ENCODE measurements at places on chromosomes 7 and 10.

GRCh38 chr10:78070726-78071125, 37.1 kb downstream of the RPS24 start:
- no peak for DNase-seq

DNA sequence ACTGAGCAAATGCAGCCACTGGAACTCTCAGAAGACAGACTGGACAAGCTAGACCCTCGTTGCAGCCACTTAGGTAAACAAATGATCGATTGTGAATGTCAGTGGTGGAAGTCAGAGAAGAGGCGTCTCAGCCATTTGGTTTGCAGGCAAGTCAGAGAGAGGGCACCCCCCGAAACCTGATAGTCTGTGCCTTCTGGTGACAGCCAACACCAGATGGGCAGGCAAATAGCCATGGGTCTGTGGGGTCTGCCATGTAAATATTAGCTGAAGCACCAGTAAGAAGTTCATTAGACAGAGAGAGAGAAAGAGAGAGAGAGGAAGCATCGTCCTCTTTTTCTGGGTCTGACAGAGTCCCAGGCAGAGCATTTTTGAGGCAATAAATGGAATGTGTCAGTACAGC, 5.4 kb downstream of the PPP1R17 start:
- DNase-seq: peak; percentile 79

DNA sequence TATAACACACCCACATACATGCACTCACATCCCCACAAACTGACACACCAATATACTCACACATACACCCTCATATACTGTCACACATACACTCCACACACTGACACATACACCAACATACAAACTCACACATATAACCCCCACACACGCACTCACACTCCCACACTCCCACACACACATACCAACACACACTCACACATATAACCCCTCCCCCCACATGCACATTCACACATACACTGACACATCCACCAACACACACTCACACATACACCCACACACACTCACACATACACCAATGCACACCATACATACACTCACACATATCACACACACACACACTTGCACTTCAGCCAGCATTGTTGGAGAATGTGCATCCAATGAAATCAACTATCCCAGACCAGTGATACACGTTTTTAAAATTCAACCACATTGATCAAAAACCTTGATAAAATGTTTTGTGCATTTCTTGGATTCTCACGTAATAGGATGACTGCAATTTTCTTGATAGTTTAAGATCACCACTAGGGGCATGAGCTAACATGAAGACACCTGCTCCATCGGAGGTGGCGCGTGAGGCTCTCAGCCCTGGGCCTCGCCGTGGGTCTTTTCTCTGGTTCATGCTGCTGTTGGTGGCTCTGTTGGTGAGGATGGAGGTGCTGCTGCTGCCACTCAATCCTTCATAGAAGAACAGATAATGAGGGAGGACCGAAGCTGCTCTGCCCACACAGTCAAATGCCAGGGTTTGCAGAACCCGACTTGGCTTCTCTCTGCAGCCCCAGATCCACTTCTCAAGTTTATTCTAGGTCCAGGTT, 32.1 kb upstream of the CHST15 start:
- DNase-seq: no peak

GRCh38 chr10:58488921-58489320, 23.8 kb upstream of the BICC1 start:
- peak; percentile 47 for DNase-seq

DNA sequence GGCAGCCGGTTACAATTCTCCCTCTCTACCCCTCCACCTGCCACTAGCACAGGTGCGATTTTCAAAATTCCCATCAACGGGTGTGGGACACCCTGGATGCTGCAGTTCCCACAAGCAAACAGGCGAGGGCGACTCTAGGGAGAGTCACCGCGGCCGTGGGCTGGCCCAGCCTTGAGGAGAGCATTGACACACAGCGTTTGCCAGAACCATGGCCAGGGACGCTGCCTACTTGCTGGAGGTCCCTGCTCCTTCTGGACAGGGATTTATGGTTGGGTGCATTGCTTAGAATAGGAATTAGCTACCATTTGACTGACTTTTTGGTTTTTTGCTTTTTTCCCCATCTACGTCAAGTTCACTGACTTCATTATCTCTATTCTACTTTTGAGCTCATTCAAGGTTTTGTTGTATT, 19.0 kb upstream of the CLDN4 start:
- peak; percentile 12 for DNase-seq

GRCh38 chr10:1074748-1075308, 18.6 kb downstream of the WDR37 start:
- no peak for DNase-seq

DNA sequence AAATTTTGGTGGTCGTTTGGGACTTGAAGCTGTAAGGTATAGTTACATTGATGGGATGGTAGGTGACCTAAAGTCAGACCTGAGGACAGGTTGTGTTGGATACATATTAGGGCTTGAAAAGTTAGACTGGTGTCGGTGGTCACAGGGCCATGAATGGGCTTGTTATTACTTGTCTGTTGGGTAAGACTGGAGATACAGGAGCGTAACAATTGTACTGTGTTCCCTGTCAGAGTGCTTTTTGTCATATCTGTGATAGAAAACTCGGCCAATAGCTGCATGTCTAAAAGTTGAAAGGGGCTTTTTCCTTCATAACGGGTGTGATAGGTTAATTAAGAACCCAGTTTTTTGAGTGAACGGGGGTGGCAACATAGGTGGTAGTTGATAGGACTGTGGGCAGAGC, 13.5 kb upstream of the CHST3 start:
- no peak for DNase-seq

DNA sequence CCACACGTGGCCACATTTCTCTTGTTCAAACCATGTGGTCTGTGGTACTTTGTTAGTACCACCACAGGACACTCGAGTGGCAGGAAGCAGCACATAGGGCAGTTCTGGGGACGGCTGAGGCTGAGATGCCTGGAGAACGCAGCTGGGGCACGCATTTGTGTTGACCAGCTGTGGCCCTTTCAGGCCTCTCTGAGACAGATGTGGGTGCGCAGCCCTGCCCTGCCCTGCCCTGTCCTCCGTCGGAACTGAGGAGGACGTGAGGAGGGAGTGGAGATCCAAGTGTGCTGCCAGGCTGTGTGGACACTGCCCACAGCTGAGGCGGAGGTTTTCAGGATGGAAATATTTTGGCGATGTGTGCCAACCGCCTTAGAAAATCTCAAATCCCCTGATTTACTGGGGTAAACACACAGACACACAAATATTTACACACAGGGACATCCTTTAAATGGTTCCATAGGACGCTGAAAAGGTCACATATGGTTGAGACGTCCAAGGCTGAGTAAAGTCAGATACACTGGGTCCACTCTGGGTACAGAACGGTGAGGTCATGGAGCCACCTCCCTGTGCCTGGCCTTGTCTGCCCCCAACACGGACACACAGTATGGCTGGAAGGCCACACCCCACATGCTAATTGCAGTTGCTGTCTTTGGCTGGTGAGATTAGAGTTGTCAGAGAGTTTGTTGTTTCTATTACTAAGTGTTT, 14.8 kb downstream of the BHLHA15 start:
- no peak for DNase-seq

- no peak for DNase-seq
These were observed 98.6 kb upstream of the RPA3 start for GRCh38 chr7:7816816-7817536.

DNA sequence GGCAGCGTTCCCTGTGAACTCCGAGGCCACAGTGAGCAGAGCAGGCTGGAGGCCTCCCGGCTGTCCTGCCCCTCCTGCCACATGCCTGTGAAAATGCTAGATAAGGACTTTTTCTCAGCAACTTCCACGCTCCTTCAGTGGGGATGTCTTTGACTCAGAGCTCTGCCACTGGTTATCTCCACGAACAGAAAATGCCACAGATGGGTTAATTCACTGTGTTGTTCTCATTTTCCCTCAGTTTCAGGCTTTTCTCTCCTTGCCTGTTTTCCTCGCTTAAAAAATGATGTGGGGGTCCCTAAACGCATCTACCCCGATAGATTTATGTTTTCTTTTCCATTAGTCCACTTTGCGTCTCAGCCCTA, 51.3 kb downstream of the IKZF1 start:
- DNase-seq: no peak

- no peak for DNase-seq
These were observed 19.5 kb upstream of the PPP2R2D start for GRCh38 chr10:131881104-131881880.

DNA sequence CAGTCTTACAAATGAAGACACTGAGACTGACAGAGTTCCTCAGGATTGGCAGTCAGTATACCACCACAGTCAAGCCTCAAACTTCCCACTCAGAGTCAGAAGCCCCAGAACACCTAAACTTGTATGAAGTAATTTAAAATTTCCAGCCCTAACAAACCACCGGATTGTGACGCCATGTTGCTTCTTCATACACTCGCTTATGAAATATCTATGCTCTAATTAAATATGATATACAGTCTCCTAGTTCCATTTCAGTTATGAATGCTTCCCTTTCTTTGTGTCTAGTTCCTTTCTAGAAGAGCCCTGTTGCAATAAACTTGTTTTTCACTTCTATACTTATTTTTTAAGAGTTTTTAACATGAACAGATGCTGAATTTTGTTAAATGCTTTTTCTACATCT, 172.0 kb upstream of the NOBOX start:
- no peak for DNase-seq

DNA sequence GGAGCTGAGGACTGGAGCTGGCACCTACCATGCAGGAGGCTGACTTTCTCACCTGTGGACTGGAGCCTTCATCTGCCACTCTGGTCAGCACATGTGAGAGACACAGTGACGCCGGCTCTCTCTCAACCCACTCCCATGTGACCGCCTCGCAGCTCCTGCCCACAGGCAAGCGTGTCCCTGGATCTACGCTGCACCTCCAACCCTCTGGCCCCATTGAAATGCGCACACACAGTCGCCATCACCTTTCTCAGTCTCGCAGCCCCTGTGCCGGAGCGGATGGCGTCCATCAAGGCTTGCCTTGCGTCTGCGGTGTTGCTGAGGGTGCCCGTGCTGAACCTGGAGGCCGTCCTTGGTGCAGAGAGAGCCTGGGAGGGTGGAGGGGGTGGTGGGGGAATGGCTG, 242.2 kb upstream of the GRB10 start:
- DNase-seq: no peak

DNA sequence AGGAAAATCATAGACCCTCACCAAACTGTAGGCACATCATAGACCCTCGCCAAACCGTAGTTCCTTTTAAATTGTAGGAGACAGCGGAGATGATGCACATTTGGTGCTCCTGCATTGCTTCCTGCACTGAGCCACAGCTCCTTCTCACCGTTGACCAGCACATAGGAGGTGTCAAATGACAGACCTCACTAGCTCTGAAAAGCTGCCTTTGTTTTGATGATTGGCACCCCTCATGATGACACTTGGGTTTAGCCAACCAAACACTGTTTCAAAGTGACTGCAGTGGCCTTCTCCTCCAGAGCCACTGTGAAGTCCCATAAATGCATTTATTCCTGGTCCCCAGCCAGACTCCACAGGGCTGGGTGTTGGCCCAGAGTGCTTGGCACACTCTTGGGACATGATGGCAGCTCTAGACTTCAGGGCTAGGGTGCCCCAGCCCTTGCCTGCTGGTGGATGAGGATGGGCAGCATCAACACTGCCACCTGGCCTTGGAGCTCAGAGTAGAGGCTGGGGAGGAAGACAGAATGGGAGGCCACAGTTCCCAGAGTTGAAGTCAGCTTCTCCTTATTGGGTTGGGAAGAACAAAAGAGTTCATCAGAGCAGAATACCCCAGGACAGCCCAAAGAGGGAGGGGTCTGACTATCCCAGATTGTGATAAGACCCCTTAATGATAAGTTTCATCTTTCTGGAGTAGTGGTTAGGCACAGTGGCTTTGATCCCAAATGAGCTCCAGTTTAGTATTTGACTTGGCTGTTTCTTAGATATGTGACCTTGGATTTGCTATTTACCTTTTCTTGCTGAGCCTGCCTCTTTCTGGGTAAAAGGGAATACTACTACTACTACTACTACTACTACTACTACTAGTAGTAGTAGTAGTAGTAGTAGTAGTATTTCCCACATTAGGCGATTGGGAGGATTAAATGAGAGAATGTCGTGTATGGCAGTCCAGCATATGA, 75.3 kb downstream of the MTPN start:
- DNase-seq: no peak

DNA sequence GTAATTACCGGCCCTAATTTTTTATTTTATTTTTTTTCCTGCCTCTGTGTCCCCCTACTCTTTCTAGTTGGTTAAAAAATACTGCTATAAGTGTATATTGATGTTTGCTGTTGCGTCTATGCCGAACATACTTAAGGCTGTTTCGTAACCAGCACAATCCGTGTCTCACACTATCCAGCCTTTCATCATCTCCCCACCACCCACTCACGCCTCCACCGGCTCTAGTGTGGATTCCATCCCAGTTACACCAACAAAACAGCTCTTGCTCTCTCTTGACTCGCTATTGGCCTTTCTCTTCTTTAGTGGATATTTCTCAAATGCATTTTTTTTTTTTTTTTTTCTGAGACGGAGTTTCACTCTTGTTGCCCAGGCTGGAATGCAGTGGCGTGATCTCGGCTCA, 70.1 kb upstream of the CAMK1D start:
- DNase-seq: no peak

DNA sequence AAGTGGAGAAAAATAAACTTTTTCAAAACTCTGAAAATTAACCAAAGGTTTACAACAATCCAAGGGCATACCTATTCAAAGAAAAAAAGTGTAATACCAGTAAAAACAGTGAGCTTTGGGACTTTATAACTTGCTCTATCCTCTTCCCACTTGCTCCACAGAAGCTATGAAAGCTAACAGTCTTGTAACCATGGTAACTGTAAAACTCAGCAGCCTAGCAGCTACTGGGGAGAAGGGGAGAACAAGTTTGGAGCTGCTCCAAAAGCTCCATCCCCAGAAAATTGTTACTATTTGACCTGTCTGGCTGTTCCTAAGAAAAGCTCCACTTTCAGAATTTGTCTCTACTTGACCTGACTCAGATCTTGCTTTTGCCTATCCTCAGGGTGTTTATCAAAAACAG, 191.5 kb downstream of the OTUD1 start:
- DNase-seq: no peak

- no peak for DNase-seq
These were observed 121.6 kb downstream of the CREB5 start for GRCh38 chr7:28533731-28534531.

GRCh38 chr7:78389022-78389421, 590.4 kb downstream of the PHTF2 start:
- no peak for DNase-seq

DNA sequence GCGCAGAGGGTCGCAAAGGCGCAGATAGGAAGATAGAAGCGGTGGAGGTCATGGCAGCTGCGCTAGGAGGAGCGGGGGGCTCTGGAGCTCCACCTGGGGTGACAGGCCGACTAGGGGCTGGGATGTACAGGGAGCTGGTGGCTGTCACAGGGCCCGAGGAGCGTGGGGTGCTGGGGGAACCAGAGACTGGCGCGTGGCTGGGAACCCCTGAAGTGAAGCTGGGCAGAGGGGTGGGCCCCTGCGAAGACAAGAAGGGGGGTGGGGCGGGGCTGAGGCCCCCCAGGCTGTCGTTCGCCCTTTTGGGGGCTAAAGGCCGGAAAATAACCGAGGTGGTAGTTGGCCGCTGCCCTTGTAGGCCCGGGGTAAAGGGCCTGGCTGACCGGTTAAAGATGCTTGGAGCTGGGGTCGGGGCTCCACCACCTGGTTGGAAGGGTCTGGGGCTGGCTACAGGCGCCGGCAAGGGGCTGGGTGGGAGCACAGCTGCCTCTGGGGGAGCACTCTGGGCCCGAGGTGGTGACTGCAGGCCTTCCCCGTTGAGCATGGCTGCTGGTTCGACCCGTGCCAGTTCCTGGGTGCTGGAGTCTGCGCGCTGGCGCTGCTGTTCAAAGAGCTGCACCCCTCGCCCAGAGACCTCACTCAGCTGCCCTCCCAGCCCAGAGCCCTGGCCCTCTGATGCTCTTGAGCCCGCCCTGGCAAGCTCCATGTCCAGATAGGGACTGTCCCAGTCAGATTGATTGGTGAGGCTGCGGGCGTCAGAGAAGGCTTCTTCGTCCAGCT, 6.8 kb upstream of the MYOZ1 start:
- no peak for DNase-seq
